Left ventricle myocardium superior (tissue), 1 donor: ENCODE measurements at places on chromosomes 7 and 10.

- no peak for DNase-seq
These were observed 142.7 kb downstream of the ELFN1 start for GRCh38 chr7:1812509-1813393.

GRCh38 chr7:44375236-44375699, 49.9 kb upstream of the CAMK2B start:
- DNase-seq = peak; percentile 56

- no peak for DNase-seq
These were observed 177.2 kb downstream of the SEC23IP start for GRCh38 chr10:120069700-120070099.

DNA sequence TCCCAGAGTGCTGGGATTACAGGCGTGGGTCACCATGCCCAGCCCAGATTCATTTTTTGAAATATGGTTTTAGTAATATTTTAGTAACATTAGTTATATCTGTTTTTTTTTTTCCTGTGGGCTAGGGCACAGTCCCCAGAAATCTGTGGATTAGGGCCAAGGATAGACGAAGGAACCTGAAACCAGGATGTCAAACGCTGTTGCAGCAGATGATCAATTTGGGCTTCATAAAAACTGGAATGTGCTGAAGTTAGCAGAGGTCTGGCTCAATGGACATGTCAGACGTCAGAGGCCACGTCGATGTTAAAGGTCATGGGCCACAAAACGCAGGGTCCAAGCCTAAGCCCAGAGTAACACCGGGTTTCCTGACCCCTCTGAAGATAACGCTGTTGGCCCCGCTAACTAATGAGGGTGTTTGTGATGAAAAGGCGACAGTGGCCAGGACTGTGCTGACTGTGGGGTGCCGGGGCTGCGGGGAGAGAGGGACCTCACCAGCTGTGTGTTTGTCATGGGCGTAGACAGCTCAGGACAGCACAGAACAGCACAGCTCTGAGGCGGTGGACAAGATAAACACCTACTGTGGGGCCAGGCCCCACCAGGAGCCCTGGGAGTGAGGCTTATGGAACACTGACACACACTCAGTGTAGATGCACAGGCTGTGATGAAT, 23.8 kb upstream of the GTPBP4 start:
- no peak for DNase-seq

GRCh38 chr7:103398483-103399127, 47.4 kb downstream of the SLC26A5 start:
- no peak for DNase-seq
